A549 (cell line): ENCODE measurements at places on chromosomes 12 and 14. TPM values are rescaled to one million over a fixed set of nuclear protein-coding genes. Genes with fewer than 3 reads are reported as not detected.

EML5 gene
- 0.44 to 0.86 TPM (median 0.54 TPM) in 3 replicates for polyA plus RNA-seq

RNU4-1 gene
- not detected in 3 replicates for polyA plus RNA-seq

C1QL4 gene
- 2.2 to 2.8 TPM (median 2.8 TPM) in 3 replicates for polyA plus RNA-seq

ORAI1 gene
- 17.8 to 20.2 TPM (median 18.7 TPM) in 3 replicates for polyA plus RNA-seq

KRT71 gene
- polyA plus RNA-seq = not detected in 3 replicates

SMIM41 gene
- polyA plus RNA-seq = not detected in 3 replicates

SLCO1C1 gene
- polyA plus RNA-seq = 0.03 to 0.06 TPM in 2 of 3 replicates, not detected in the other

AJUBA gene
- polyA plus RNA-seq = 53.4 to 68.0 TPM (median 59.0 TPM) in 3 replicates

SYNE2 gene
- 2.8 to 3.4 TPM (median 3.3 TPM) in 3 replicates for polyA plus RNA-seq

NRXN3 gene
- polyA plus RNA-seq = 2.1 to 2.3 TPM (median 2.1 TPM) in 3 replicates

VWF gene
- not detected in 3 replicates for polyA plus RNA-seq

TMEM179 gene
- polyA plus RNA-seq = 0.50 to 0.79 TPM (median 0.63 TPM) in 3 replicates

NYNRIN gene
- 0.17 to 0.29 TPM (median 0.19 TPM) in 3 replicates for polyA plus RNA-seq

RAPGEF3 gene
- polyA plus RNA-seq = 0.69 to 0.89 TPM (median 0.88 TPM) in 3 replicates

LYZ gene
- not detected in 3 replicates for polyA plus RNA-seq

SLC25A47 gene
- polyA plus RNA-seq = not detected in 3 replicates

NUDT4 gene
- 18.6 to 20.1 TPM (median 19.6 TPM) in 3 replicates for polyA plus RNA-seq

LPAR5 gene
- 0.29 to 0.66 TPM (median 0.58 TPM) in 3 replicates for polyA plus RNA-seq

CLEC4D gene
- not detected in 3 replicates for polyA plus RNA-seq

TSHR gene
- polyA plus RNA-seq = not detected in 3 replicates

GPRC5D gene
- not detected in 3 replicates for polyA plus RNA-seq

A2M gene
- polyA plus RNA-seq = not detected in 3 replicates

SLC10A1 gene
- polyA plus RNA-seq = not detected in 3 replicates

PLEKHH1 gene
- polyA plus RNA-seq = 3.2 to 3.9 TPM (median 3.5 TPM) in 3 replicates

CCDC177 gene
- not detected in 3 replicates for polyA plus RNA-seq

GALNT16 gene
- polyA plus RNA-seq = 2.6 to 3.9 TPM (median 3.4 TPM) in 3 replicates

P2RX2 gene
- polyA plus RNA-seq = not detected in 3 replicates

SLC6A12 gene
- 0.88 to 4.4 TPM (median 3.9 TPM) in 3 replicates for polyA plus RNA-seq

KCTD10 gene
- 42.9 to 50.6 TPM (median 43.5 TPM) in 3 replicates for polyA plus RNA-seq

DTX1 gene
- polyA plus RNA-seq = 0.28 to 0.37 TPM (median 0.29 TPM) in 3 replicates

CLEC1A gene
- not detected in 3 replicates for polyA plus RNA-seq

GDF3 gene
- not detected in 3 replicates for polyA plus RNA-seq

CD163 gene
- polyA plus RNA-seq = not detected in 3 replicates

SIX1 gene
- polyA plus RNA-seq = 5.4 to 7.2 TPM (median 6.4 TPM) in 3 replicates

ERH gene
- polyA plus RNA-seq = 538 to 588 TPM (median 562 TPM) in 3 replicates

SPIC gene
- not detected in 3 replicates for polyA plus RNA-seq

CARMIL3 gene
- 0.60 to 0.98 TPM (median 0.94 TPM) in 3 replicates for polyA plus RNA-seq

PLA2G1B gene
- polyA plus RNA-seq = not detected in 3 replicates

COQ10A gene
- 20.7 to 23.5 TPM (median 23.2 TPM) in 3 replicates for polyA plus RNA-seq

ADCY6 gene
- 18.2 to 20.8 TPM (median 19.8 TPM) in 3 replicates for polyA plus RNA-seq

LRIG3 gene
- polyA plus RNA-seq = 3.7 to 4.8 TPM (median 4.0 TPM) in 3 replicates

TMEM253 gene
- 0.54 to 0.83 TPM (median 0.64 TPM) in 3 replicates for polyA plus RNA-seq

BEGAIN gene
- polyA plus RNA-seq = 1.9 to 3.7 TPM (median 2.3 TPM) in 3 replicates

DEPDC4 gene
- 2.1 to 2.8 TPM (median 2.3 TPM) in 3 replicates for polyA plus RNA-seq

ATP2B1 gene
- polyA plus RNA-seq = 52.7 to 56.2 TPM (median 56.0 TPM) in 3 replicates

ERP27 gene
- 0.09 TPM in 1 of 3 replicates, not detected in the others for polyA plus RNA-seq

GUCY2C gene
- polyA plus RNA-seq = not detected in 3 replicates

MAP1LC3B2 gene
- 1.4 to 2.9 TPM (median 2.1 TPM) in 3 replicates for polyA plus RNA-seq

ALX1 gene
- polyA plus RNA-seq = 4.4 to 7.1 TPM (median 5.9 TPM) in 3 replicates

KRT3 gene
- polyA plus RNA-seq = 0.06 to 0.07 TPM in 2 of 3 replicates, not detected in the other

COX8C gene
- polyA plus RNA-seq = not detected in 3 replicates

HSPA2 gene
- 144 to 171 TPM (median 156 TPM) in 3 replicates for polyA plus RNA-seq

RND1 gene
- polyA plus RNA-seq = 16.8 to 28.7 TPM (median 26.5 TPM) in 3 replicates

ZNF385A gene
- polyA plus RNA-seq = 10.0 to 14.9 TPM (median 14.1 TPM) in 3 replicates

C1R gene
- 24.8 to 40.4 TPM (median 31.4 TPM) in 3 replicates for polyA plus RNA-seq
